Fibroblast of lung (primary cell): ENCODE measurements at places on chromosomes 7 and 10. TPM values are rescaled to one million over a fixed set of nuclear protein-coding genes. Genes with fewer than 3 reads are reported as not detected.
A peak's percentile ranks its signal among the peaks of the same experiment; 100 is the strongest.

- no peaks in the 10 kb centered on the region for H3K36me3 ChIP-seq
- H3K4me1 ChIP-seq = no peaks in the 10 kb centered on the region
- no peak overlapping the region for H3K27ac ChIP-seq
- DNase-seq = no peak
Measured at GRCh38 chr10:78712147-78712546, 356.6 kb upstream of the ZMIZ1 start.

DNA sequence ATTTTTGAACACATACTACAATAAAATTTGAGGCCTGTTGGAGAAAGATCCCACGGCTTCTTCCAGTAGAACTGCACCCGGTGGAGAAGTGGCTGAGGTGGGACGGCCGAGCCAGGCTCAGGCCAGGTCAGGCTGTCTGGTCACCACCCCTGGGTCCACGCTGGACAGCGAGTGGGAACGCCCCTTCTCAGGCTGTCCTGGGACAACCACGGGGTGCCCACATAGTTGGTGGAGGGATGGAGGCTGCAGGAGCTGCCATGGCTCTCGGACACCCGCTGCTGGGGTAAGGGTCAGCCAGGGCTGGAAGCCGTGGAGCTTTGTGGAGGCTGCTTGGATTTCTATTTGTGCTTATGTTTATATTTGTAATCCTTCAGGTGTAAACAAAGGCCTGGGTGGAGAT, 206.5 kb downstream of the DNAJB6 start:
- H3K27ac ChIP-seq = no peak overlapping the region
- no peak overlapping the region for H3K4me3 ChIP-seq
- H3K27me3 ChIP-seq = no peaks in the 10 kb centered on the region
- H3K36me3 ChIP-seq = no peaks in the 10 kb centered on the region
- no peaks in the 10 kb centered on the region for H3K4me1 ChIP-seq

DNA sequence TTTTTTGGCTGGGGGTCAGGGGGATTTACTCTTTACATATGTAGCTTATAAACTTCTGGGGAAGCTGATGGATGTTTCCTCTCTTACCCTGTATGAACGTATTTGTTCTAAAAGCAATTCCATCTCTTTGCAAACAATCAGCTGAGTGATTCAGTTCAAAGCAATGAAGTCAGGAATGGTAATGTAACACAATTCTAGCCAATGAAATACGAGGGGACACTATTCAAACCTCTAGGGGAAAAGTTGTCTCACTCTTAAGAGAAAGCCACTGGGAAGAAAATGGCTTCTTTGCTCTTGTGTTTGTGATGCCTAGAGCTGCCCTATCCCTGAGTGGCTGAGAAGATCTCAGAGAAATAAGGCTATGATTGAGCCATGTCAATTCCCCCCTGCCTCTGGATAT, 134.8 kb upstream of the SEMA3C start:
- no peaks in the 10 kb centered on the region for H3K27me3 ChIP-seq
- H3K27ac ChIP-seq = no peak overlapping the region
- H3K4me3 ChIP-seq = no peak overlapping the region

- DNase-seq = no peak
- no peaks in the 10 kb centered on the region for H3K27me3 ChIP-seq
- no peaks in the 10 kb centered on the region for H3K36me3 ChIP-seq
- H3K4me1 ChIP-seq = peaks cover 2% of the 10 kb centered on the region
Measured at GRCh38 chr10:60048091-60048501, 141.7 kb upstream of the CCDC6 start.

The WDFY4 gene
- total RNA-seq = under 0.01 and 0.66 TPM in 2 replicates

GRCh38 chr7:25854608-25855497, 297.1 kb upstream of the NFE2L3 start:
- H3K36me3 ChIP-seq = no peaks in the 10 kb centered on the region
- H3K27ac ChIP-seq = peak overlapping the region; percentile 33
- peaks cover 11% of the 10 kb centered on the region for H3K4me1 ChIP-seq
- no peaks in the 10 kb centered on the region for H3K27me3 ChIP-seq
